ENCODE measurements at places on chromosomes 2 and 18.

GRCh38 chr2:218717262-218717661 is 6.6 kb downstream of the TTLL4 start:
- DNase-seq: no peak

DNA sequence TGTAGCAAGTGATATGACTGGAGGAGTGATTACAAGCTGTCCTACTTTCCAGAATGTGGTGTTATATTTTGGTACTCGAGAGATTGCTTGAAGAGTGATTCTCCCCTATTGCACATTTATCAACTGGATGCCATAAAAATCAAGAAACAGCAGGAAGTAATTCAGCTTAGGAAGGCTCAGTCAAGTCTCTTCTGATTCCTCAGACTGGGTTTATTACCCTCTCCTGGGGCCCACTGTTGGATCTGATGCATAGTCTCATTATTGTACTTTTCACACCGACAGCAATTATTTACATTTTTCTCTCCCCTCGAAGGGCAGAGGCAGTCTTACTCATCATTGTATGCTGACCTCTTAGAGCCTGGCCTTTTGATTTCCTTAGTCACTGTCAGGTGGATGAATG is 9.3 kb downstream of the NOSTRIN start:
- no peak for DNase-seq

DNA sequence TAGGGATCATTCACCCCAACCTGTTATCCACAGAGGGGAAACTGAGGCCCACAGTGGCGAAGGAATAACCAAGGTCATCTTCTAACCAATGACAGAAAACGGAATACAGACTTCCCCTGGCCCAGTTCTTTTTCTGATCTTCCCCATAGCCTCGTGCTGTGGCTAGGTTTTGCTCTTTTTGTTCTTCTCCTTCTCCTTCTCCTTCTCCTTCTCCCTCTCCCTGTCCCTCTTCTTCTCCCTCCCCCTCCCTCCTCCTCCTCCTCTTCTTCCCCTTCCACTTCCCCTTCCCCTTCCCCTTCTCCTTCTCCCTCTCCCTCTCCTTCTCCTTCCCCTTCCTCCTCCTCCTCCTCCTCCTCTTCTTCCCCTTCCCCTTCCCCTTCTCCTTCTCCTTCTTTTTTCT is 12.9 kb upstream of the TWIST2 start:
- DNase-seq: no peak

DNA sequence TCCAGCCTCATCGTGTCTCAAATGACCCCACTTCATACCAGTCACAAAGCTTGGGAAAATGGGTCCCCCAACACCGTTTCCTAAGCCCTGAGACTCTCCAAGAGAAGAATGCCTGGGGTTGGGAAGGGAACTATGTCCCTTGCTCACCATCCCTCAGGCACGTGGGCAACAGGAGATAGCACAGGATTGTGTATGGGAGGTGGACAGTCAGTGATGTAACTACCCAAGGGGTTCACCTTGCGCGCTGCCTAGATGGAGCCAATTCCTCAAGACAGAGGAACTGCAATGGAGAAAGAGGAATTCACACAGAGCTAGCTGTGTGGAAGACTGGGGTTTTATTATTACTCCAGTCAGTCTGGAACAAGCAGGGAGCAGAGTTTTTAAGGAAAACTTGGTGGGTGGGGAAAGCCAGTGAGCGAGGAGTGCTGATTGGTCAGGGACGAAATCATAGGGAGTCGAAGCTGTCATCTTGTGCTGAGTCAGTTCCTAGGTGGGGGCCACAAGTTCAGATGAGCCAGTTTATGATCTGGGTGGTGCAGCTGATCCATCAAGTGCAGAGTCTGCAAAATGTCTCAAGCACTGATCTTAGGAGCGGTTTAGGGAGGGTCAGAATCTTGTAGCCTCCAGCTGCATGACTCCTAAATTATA is 13.8 kb upstream of the CXCR1 start:
- DNase-seq: no peak

DNA sequence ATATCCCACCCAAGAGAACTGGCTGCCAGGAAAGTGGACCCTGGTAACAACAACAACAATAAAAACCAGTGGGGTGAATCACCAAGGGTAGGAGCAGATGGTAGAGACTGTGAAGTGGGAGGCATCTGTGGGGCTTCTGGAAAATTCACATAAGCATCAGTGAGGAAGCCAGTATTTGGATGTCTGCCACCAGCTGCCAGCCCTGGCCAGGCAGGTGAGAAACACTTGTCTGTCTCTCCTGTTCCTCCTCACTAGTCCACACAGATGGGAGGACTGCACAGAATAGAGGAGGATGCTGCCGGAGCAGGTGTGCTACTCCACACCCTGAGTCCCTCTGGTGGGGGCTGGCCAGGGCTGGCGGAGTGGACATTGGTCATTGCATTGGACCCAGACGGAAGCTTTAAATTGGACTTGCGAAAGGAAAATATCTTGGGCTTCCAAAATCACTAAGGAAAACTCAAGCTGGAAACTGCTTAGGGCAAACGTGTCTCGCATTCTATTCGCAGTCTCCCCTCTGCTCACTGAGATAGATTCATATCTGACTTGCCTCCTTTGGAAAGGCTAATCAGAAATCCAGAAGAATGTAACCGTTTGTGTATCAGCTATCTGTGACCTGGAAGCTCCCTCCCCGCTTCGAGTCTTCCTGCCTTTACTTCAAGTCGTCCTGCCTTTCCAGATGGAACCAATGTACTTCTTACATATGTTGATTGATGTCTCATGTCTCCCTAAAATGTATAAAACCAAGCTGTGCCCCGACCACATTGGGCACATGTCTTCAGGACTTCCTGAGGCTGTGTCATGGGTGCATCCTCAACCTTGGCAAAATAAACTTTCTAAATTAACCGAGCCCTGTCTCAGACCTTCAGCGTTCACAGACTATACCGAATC is 69.1 kb downstream of the NAB1 start:
- peak; percentile 60 for DNase-seq

- DNase-seq: no peak
Observed at GRCh38 chr2:171551836-171552235, 29.6 kb downstream of the CYBRD1 start.

DNA sequence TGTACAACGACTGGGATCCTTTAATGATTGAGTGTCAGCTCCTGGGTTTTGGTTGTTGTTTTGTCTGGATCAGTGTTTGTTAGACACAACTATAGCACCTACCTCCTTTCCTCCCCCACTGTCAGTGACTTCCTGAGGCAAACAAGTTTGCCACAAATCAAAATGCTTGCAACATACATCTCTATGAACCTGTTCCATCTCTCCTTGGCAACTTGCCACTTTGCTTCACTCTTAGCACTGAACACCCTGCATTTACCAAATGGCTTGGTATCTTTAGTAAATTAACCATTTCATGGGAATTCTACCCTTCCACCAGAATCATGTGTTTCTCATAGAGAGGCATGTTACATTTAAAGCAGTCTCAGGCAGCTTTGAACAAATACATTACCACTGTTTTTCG is 301.1 kb upstream of the TANK start:
- no peak for DNase-seq

- DNase-seq: no peak
Observed at GRCh38 chr2:219399716-219400478, 12.2 kb upstream of the DNPEP start.

GRCh38 chr2:7861910-7862702 is 819.8 kb upstream of the ID2 start:
- no peak for DNase-seq

GRCh38 chr18:11162462-11162861 is 13.1 kb upstream of the PIEZO2 start:
- no peak for DNase-seq

GRCh38 chr2:219402665-219403515 is 15.2 kb upstream of the DNPEP start:
- peak; percentile 75 for DNase-seq

- DNase-seq: no peak
Observed at GRCh38 chr18:61331051-61331450, 2.2 kb upstream of the CDH20 start.

DNA sequence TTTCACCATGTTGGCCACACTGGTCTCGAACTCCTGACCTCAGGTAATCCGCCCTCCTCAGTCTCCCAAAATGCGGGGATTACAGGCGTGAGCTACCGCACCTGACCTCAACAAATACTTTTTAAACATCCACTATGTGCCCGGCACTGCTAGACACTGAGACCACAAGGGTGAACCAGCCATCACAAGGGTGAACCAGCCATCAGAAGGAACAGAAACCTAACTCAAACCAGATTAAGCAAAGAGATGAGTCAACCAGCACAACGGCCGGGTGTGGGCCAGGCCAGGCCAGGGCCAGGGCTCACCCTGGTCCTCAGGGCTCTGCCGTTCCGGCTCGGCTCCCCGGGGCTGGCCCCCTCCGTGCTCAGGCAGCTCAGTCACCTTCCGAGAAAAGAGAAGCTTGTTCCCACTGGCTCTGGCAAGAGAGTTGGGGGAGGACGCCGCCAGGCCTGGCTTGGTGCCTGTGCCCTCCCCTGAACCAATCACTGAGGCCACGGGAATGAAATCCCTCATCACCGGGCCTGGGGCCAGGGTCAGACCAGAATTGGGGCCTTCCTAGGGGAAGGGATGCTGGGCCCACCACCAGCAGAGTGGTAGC is 4.4 kb downstream of the TEX44 start:
- DNase-seq: no peak

DNA sequence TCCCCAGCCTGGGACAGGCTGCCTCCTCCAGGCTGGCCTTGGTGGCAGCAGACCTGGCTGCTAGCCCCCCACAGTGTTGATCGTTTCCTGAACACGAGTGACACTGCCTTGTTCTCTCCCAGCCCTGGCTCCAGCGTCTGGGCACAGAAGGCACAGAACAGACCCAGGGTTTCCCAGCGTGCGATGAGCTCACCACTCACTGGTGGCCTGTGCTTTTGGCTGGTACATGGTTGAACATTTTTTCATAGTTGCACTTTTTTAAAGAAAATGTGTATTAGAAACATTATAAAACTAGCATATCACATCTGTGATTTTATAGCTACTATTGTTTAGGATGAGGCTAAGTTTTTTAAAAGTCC is 40.9 kb downstream of the SCTR start:
- DNase-seq: no peak

DNA sequence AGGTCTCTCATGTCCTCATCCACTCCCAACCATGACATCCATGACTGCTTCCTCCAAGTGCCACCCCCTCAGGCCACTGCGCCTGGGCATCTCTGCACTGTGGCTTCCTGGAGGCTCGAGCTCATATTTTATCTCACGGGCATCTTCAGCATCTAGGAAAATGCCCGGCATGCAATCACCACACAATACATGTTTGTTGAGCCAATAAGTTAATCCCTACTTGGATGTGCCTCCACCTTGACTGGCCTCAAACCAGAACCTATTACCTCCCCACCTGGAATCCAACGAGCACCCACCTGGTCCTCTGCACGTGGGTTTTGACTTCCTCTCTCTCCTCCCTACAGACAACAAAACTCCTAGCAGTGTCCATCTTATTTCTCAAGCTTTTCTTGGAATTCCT is 198.9 kb upstream of the REV1 start:
- DNase-seq: no peak

DNA sequence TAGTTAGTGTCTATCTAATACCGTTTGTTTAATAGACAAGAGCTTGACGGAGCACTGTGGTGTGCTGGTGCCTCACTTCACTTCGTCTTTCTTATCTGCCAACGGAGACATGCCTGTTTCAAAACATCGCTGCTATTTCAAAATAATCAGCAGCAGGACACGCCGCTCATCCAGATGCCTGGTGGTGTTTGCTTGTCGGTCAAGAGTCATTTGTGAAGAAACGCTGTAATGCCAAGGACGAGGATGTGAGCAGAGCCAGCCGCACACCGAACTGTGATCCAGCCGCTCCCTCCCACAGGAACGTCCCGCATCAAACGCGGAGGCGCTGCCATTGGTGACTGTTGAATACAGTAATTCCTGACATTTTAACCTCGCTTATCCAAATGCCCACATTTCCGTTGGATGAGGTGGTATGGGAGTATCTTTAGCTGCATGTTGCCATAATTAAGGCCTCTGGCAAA is 432.4 kb downstream of the FBXO15 start:
- DNase-seq: no peak

GRCh38 chr18:60891936-60892335 is 441.3 kb upstream of the CDH20 start:
- DNase-seq: no peak

DNA sequence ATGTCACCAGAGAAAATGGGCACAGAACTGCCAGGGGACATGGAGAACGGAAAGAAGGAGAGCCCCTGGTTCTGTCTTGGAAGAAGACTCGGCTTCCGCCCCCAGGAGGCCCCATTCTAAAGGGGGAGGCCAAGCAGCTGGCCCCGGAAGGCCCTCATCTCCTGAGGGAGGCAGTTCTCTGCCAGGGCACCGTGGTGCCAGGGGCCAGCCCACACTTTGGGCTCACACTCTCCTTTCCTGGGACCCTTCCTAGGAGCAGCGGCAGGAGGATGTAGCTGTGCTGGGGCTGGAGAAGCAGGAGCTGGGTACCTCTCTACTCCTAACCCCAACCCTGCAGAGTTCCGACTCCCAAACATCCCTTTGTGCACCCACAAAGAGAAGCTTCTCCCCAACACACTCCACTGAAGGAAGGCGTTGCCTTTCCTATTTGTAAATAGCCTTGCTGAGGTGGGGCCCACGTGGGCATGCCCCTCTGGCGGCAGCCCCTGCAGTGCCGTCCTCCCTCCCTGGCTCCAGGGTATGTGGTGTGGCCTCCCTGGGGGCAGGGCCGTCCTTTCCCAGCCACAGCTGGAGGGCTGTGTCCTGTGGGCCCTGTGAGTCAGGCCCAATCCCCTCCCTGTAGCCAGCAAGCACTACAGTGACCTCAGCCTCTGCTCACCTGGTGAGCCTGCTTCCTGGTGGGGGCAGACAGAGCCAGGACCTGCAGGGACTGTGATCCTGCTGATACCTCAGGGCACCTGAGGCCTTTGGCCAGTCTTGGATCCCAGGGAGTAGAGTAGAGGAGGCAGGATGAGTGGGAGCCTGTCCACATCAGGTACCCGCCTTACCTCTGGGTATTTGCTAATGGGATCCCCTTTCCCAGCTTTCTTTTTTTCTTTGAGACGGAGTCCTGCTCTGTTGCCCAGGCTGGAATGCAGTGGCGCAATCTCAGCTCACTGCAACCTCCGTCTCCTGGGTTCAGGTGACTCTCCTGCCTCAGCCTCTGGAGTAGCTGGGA is 26.6 kb downstream of the ZFP36L2 start:
- no peak for DNase-seq

GRCh38 chr2:239393388-239393940 is 7.4 kb downstream of the HDAC4 start:
- no peak for DNase-seq

GRCh38 chr2:202373490-202373889 is 2.6 kb upstream of the BMPR2 start:
- DNase-seq: no peak

GRCh38 chr2:18600255-18600613 is 10.9 kb upstream of the NT5C1B start:
- no peak for DNase-seq

- DNase-seq: no peak
Observed at GRCh38 chr2:212845941-212846340, 305.5 kb downstream of the IKZF2 start.
